BE2C (cell line): ENCODE measurements at places on chromosomes 6 and 20.

DNA sequence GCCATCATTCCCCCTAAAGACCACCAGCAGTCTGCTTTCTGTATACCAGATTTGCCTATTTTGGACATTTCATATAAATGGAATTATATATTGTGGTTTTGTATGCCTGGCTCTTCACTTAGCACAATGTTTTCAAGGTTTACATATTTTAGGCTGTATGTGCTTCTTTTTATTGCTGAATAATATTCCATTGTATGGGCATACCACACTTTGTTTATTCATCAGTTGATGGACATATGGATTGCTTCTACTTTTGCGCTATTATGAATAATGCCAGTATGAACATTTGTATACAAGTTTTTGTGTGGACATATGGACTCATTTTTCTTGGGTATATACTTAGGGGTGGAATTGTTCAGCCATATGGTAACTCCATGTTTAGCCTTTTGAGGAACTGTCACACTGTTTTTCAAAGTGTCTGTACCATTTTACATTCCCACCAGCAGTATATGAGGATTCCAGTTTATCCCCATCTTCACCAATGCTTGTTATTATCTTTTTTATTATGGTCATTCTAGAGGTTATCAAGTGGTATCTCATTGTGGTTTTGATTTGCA is 12.7 kb downstream of the L3MBTL1 start:
- no peak for DNase-seq

GRCh38 chr20:41428285-41428684 is 61.7 kb upstream of the EMILIN3 start:
- no peak for DNase-seq

DNA sequence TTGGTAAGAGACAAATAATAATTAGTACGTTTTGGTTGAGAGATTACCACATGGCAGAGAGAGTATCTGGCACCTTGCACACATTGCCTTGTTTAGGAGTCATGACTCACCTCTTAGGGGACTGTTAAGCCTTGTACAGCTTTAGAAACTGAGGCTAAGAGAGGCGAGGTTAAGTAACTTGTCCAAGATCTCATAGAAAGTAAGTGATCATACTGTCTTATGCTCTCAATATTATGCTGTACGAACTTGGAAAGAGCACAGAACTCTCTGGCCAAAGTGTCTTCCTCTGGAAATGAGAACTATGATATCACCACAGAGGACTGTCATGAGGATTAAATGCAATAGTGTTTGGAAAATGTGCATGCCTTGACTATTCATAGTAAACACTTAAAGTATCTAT is 249.0 kb downstream of the UTRN start:
- no peak for DNase-seq

DNA sequence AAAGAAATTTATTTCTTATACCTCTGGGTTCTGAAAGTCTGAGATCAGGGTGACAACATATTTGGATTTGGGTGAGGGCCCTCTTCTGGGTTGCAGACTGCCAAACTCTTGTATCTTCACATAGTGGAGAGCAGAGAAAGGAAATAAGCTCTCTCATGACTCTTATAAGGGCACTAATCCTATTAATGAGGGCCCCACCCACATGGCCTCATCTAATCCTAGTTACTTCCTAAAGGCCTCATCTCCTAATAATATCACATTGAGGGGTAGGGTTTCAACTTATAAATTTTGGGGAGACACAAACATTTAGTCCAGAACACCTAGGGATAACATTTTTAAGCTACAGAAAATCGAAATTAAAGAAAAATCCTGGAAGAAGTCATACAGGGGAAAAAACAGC is 5.1 kb upstream of the ZNF391 start:
- no peak for DNase-seq

DNA sequence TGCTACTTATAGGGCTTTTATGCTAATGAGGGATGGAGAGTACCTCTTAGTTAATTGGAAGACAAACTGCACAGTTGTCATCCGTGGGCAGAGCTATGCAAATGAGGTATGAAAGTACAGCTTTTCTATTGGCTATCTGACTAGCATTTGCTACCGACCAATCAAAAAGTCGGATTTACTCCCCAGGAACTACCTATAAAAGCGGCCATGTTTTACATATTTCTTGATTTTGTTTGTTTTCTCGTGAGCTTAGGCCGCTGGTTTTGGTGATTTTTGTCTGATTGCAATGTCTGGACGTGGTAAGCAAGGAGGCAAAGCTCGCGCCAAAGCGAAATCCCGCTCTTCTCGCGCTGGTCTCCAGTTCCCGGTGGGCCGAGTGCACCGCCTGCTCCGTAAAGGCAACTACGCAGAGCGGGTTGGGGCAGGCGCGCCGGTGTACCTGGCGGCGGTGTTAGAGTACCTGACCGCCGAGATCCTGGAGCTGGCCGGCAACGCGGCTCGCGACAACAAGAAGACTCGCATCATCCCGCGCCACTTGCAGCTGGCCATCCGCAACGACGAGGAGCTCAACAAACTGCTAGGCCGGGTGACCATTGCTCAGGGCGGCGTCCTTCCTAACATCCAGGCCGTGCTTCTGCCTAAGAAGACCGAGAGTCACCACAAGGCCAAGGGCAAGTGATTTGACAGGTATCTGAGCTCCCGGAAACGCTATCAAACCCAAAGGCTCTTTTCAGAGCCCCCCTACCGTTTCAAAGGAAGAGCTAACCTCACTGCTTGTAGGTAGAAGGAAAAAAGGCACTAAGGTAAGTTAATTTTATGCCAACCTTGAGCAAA is 36.9 kb downstream of the HFE start:
- peak; percentile 73 for DNase-seq
